ENCODE measurements at places on chromosomes 11 and 22.
A peak's percentile ranks its signal among the peaks of the same experiment; 100 is the strongest.

DNA sequence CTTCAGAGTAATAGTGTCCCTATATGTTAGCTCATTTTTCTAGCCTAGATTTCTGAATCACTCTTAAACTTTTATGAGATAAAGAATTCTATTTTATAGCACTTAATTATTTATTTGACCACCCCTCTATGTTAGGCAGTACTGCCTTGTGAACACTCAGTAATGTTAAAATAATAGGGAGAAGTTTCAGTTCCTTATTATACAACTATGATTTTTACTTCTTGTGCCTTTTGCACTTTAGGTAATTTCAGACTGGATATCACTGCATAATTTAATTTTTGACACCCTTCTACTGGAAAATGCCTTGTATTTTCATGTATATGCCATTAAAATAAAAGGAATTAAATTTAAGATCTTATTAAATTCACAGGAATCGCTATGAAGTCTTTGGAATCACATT is 3.1 kb downstream of the BCO2 start:
- DNase-seq, result no peak

GRCh38 chr11:62269654-62270278 is at the start of gene SCGB2A2:
SCGB2A2 (plus strand) TSS chr11:62270158; CDS start chr11:62270217, 59 bp downstream.
- DNase-seq, result no peak

DNA sequence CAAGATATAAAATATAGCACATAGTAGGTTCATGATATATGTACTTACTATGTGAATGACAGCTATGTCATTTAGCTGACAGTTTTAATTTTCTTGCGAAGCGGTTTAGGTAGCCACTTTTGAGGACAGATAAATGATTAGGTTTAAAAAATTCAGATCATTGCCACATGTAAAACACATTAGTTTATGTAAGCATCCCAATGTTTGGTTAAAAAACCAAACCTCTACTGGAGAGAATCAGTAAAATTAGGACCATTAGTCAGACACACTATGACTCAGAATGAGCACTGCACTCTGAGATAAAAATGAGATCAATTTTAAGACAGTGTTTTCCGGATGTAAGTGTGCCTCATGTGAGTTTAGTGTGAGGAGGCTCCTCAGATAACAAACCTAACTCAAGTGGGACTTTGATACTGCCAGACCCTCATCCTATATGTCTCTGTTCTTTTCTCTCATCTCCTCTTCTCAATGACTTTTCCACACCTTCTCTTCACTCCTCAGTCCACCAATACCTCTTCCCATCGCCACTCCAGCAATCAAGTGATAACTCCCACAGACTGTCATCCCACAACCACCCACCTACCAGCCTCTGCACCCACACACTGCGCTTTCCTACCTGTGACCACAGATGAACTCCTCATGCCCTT is 6.8 kb upstream of the OR2AT4 start:
- peak; percentile 83 for DNase-seq

DNA sequence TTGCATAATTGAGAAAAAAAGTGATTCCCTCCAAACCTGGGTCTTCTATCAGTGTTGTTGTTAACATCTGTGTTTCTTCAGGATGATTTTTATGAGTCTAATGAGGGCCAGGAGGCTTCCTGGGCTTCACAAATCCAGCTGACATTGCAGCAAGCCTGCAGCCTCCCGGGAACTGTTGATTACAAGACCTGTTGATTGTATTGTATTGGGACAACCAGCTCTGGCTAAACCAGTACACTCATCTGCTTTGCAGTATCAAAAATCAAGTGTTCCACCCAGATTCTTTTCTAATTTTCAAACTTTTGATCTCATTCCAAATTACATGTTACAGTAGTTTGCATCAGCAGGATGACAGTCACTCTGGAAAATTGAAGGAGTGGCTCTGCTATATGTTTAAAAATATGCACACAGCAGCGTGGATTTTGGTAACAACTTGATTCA is 16.1 kb upstream of the PRSS23 start:
- peak; percentile 65 for DNase-seq

GRCh38 chr11:645536-645935 is 8.5 kb downstream of the DRD4 start:
- DNase-seq, result no peak

- no peak for DNase-seq
Observed at GRCh38 chr11:10899121-10899830, 41.4 kb upstream of the ZBED5 start.

DNA sequence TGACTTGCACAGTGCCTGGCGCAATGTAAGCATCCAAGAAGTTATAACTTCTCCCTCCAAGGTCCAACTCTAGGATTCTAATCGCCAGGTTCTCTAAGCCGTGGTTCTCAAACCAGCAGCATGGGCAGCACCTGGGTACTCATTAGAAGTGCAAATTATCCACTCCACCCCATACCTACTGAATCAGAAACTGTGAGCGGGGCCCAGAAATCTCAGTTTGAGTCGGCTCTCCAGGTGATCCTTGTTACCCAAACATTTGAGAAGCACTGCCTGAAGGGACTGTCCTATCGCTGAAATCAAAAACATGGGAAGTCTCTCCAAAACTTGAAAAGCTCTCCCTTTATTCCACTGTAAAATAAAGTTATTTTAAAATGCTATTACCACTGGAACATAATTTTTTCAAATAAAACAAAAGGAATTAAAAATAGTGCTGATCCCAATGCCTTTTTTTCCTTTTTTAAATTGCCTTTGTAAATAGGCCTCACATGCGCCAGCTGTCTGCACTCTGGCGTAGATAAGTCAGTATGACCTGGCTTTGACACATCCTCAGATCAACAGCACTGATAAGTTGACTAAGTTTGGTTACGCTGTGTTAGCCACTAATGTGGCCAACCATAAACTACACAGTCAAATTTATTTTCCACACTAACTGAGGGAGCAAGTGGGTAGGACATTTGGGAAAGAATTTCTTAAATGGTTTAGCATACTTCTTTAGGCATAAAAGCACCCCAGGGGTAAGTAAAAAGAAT is 8.4 kb upstream of the CTR9 start:
- peak; percentile 87 for DNase-seq

DNA sequence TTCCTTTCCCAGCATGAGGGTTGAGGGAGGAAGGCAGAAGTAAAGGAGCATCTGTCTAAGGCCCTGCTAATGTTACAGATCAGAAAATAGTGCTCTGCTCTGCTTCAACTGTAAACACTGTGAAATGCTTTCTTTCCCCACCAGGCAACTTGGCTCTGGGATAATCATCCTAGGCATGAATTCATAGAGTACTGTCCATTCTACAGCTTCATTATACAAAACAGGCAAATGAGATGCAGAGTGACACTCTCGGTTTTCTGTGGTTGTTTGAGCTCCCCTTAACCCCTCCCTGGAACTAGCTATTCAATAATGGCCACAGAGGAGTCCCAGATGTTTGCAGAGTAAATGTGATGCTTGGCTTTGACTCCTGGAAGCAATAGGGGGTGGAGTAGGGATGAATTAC is 184.3 kb upstream of the CTSC start:
- DNase-seq, result no peak

GRCh38 chr22:49995361-49996118 is 17.0 kb downstream of the IL17REL start:
- no peak for DNase-seq

GRCh38 chr11:118911880-118912741 is 13.6 kb downstream of the BCL9L start:
- DNase-seq, result peak; percentile 96

- peak; percentile 53 for DNase-seq
Observed at GRCh38 chr22:40714499-40715337, 35.4 kb downstream of the MCHR1 start.

GRCh38 chr22:20024225-20024624 is 3.3 kb downstream of the TANGO2 start:
- no peak for DNase-seq

DNA sequence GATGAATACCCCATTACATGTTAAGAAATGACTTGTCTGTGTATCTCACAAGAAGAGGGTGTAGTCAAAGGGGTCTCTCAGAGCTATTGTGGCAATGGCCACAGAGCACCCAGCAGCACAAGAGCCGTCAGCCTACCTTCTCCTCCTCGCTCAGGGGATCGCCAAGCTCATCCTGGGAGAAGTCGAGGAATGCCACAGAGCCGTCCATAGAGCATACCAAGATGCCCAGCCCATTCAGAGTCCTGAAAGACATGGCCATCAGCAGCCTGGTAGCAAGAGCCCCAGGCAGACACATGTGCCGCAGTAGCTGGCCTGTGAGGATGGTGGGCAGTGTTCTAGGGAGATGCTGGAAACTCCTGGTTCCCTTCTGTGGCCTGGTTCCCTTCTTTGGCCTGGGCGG is 44.0 kb downstream of the HIRA start:
- DNase-seq, result no peak

GRCh38 chr22:32746732-32747131 is 54.8 kb upstream of the TIMP3 start:
- DNase-seq, result no peak

GRCh38 chr11:119533921-119534736 is 111.2 kb upstream of the THY1 start:
- peak; percentile 80 for DNase-seq

DNA sequence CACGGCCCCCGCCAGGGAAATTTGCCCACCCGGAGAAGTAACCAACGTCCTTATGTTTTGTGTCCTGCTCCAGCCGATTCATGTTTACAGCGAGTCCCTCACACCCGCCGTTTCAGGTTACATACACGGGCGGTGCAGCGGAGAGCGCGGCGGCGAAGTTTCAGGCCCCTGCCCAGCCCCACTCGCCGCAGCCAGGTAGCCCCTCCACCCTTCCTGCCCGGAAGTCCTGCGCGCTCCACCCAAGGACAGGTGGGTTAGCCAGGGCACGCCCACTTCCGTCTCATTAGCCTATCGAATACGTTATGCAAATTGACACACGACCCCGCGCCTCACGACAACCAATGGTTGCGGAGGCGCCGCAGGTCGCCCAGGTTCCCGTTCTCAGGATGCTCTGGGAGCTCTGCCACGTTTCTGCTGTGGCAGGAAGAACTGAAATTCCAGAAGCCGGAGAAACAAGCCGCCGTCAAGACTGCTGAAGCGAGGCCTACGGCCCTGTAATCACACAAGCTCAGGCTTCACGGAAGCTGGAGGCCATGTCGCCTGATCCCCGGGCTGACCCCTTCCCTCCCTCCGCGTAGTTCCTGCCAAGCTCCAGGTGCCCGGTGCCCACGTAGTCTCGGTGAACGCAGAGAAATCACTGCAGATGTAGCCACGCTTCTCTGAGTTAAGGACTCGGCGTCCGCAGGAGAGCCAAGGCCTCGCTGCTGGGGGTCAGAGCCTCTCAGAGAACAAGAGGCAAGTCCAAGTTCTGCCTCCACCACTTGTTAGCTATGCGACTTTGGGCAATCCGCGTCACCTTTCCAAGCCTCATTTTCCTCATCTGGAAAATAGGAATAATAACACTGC is 22.4 kb upstream of the MYH9 start:
- no peak for DNase-seq

DNA sequence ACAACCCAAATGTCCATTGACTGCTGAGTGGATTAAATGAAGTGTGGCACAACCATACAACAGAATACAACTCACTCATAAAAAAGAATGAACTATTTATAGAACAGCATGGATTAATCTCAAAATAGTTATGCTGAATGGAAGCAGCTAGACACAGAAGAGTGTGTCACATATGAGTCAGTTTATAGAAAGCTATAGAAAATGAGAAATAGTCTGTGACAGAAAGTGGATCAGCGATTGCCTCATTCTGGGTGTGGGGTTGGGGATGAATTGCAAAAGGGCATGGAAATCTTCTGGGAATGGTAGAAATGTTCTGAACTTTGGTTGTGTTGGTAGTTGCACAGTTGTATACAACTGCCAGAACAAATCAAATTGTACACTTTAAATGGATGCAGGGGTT is 37.4 kb downstream of the PRR5L start:
- peak; percentile 88 for DNase-seq

DNA sequence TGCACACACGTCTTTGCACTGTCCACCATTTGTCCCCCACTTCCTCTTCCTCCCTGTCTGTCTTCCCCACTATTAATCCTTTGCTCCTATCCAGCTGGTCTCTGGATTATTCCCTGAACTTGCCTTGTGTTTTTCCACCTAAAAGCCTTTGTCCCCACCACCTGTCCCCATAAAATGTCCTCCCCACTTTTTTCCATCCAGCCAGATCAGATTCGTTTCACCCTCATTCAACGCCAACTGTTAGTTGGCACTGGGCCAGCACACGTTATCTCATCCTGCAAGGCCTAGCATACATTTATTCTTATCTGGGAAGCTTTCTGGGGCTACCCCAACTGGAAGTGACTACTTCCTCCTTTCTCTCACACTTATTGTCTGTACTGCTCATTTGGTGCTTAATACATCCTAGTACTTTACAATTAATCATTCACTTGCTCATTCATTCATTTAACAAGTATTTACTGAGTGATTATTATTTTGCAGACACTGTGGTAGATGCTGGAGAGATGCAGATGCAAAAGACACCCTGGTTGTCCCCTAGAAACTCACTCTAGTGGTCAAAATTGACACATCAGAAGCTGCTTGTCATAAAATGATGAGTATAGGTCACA is 96.2 kb downstream of the RASSF10 start:
- no peak for DNase-seq

GRCh38 chr11:64239662-64240434 is 1.0 kb upstream of the FKBP2 start:
- DNase-seq, result no peak

- no peak for DNase-seq
Observed at GRCh38 chr11:17293311-17293710, 16.8 kb downstream of the NUCB2 start.

- DNase-seq, result peak; percentile 81
Observed at GRCh38 chr22:35539910-35540594, 579 bp upstream of the RASD2 start.

- no peak for DNase-seq
Observed at GRCh38 chr22:48856308-48856615, 971.4 kb downstream of the BRD1 start.

- peak; percentile 83 for DNase-seq
Observed at GRCh38 chr11:105229257-105229656, 89.7 kb upstream of the CARD18 start.

GRCh38 chr22:50737728-50738648 is at the start of gene ACR:
ACR (plus strand) TSS chr22:50738204; CDS start chr22:50738236, 32 bp downstream.
- no peak for DNase-seq

- no peak for DNase-seq
Observed at GRCh38 chr11:11142430-11142829, 210.6 kb downstream of the CSNK2A3 start.

GRCh38 chr11:119028346-119029068 is 2.2 kb downstream of the SLC37A4 start:
- DNase-seq, result no peak

DNA sequence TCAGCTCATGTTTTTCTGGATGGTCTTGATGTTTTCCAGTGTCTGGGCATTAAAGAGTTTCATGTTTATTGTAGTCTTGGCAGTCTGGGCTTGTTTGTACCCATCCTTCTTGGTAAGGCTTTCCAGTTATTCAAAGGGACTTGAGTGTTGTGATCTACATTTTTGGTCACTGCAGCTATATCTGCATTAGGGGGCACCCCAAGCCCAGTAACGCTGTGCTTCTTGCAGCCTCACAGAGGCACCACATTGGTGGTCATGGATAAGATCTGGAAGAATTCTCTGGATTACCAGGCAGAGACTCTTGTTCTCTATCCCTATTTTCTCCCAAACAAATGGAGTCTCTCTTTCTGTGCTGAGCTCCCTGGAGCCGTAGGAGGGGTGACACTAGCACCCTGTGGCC is 451.5 kb upstream of the FAT3 start:
- no peak for DNase-seq

Data from GM23248 (cell line).